Esophagus mucosa (tissue), 1 donor: ENCODE measurements at places on chromosomes 2 and 18.

- ATAC-seq: no peak
These were observed 56.0 kb downstream of the SERPINB7 start for GRCh38 chr18:63831080-63831788.

DNA sequence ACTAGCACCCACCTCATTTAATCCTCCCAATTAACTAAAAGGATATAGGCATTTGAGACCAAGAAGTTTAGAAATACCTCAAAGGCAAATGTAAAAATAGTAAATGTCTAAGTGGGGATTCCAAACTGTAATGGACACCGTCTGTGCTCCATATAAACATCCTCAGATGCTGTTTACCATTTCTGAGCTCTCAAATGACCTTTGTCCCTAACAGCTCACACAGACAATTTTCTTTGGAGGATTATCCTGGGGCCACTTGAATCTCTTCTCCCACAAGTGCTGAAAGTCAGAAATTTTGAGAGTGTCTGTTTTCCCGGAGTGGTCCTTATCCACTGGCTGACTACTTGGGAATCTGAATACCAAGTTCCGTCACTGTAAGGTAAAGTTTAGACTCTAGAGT lies 1418.9 kb downstream of the LRP1B start:
- no peak for ATAC-seq

DNA sequence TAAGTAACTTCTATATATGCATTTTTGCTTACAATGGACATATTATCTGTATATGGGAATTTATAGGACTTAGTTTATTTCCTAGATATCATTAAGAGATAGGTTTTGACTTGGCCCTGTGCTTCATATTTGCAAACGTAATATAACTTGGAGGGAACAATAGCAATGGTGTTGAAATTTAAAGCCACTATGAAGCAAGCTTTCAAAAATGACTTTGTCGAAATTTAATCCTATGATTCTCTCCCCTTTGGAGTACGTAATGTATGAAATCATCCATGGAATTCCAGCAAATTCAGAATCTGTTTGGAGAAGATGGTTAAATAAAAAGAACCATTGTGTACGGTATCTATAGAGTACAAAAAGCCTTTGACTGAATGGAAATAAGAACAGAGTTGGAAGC lies 486.3 kb downstream of the ARHGAP15 start:
- ATAC-seq: no peak

DNA sequence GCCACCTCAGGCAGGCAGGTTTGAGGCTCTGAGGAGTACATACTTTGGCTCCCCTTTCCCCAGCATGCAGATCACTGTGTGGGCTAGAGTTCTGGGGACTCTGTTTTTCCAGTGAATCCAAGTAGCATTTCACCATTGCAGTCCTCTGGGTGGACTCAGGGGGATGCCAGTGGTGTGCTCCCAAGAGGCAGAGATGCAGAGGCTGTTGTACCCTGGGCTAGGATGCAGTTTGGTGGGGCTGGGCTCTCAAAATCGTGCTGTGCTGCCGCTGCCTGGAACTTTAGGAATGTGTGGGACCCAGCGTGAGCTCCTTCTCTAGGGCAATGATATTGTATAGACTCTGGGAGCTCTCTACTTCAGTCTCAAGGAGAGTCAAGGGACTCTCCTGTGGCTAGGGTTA lies 104.9 kb downstream of the MYO3B start:
- ATAC-seq: no peak

DNA sequence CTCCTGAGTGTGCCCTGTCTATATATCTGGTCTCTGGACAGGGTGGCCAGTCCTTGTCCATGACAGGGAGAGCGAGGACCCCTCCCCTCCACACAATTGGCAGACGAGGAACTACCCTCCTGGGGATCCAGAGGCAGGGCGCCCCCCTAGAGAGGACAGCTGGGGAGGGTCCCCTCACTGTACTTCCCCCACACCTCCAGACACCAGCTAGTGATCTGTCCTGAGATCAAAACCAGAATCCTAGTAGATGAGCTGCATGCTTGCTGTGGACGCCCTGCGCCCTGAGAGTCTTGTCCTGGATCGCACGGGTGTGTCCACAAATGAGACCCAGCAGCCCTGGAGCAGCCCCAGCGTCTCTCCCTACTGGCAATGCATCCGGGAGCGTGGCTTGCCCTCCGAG lies 83.4 kb upstream of the PXDN start:
- no peak for ATAC-seq

DNA sequence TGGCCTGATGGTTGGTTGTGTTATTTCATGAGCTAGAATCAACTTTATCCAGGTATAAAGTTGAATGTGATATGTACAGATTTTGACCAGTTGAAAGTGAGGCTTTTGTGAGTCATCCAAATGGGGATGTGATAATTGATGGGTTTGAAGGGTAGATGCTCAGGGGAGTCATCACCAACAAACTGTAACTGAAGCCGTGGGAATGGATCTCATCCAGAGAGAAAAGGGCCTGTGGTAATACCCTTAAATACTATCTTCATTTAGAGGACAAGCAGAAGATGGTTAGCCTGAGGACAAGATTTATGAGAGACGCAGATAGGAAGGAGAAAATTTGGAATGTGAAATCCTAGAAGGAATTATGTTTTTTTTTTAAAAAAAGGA lies 90.5 kb upstream of the MYO3B start:
- no peak for ATAC-seq

DNA sequence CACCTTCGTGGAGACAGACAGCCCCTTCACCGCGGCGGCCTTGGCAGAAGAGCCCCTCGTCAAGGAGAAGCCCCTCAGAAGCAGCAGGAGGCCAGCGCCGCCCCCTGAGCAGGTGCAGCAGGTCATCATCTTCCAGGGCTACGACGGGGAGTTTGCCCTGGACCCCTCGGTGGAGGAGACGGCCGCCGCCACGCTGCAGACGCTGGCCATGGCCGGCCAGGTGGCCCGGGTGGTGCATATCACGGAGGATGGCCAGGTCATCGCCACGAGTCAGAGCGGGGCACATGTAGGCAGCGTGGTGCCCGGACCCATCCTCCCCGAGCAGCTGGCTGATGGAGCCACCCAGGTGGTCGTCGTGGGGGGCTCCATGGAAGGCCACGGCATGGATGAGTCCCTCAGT lies 145.7 kb downstream of the PTGR3 start:
- peak; percentile 14 for ATAC-seq

DNA sequence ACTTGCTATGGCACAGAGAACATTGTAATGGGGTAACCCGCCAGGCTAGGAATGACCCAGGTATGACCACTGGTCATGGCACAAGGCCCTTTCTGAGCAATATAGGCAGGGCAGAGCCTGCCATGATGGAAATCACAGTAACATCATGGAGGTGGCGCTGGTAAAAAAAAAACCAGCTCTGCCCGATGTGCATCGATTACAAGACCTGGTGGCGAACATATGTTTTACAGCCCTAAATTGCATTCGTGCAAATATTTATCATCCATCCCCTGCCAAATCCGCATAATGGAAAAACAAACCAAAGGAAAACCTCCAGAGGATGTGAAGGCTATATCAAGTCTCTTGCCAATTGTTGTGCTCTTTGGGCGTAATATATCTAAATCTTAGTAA lies 60.6 kb downstream of the SEMA4F start:
- ATAC-seq: no peak

- ATAC-seq: no peak
These were observed 213.1 kb downstream of the NYAP2 start for GRCh38 chr2:225612636-225613035.

DNA sequence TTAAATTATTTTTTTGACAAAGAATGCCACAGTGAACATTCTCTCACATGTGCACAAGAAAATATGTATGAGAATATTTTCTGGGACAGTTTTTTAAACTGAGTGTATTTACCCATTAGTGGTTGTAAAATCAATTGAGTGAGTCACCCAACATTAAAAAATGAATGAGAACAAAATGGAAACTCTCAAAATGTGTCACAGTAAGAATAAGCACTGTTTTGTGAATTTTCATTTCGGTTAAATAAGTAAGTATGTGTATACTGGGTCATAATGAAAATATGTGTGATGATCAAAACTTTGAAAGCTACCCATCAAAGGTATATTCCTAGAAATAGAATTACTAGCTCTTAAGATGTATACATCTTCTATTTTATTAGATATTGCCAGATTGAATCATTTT lies 11.6 kb downstream of the BABAM2 start:
- ATAC-seq: no peak

DNA sequence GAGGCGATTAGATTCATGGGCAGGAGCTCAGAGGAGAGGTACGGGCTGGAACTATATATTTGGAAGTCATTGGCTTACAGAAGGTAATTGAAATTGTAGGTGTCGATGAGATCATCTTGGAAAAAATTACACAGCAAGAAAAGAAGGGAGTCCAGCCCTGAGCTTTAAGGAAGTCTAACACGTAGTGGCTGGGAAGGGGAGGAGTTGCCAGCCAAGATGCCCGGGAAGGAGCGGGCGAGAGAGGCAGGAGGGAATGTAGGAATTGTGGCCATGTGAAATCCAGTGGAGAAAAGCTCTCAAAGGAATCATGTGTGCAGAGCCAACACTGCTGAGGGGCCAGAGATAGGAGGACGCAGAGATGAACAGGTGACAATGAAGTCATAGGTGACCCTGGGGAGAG lies 25.6 kb upstream of the SCYGR1 start:
- ATAC-seq: peak; percentile 7

DNA sequence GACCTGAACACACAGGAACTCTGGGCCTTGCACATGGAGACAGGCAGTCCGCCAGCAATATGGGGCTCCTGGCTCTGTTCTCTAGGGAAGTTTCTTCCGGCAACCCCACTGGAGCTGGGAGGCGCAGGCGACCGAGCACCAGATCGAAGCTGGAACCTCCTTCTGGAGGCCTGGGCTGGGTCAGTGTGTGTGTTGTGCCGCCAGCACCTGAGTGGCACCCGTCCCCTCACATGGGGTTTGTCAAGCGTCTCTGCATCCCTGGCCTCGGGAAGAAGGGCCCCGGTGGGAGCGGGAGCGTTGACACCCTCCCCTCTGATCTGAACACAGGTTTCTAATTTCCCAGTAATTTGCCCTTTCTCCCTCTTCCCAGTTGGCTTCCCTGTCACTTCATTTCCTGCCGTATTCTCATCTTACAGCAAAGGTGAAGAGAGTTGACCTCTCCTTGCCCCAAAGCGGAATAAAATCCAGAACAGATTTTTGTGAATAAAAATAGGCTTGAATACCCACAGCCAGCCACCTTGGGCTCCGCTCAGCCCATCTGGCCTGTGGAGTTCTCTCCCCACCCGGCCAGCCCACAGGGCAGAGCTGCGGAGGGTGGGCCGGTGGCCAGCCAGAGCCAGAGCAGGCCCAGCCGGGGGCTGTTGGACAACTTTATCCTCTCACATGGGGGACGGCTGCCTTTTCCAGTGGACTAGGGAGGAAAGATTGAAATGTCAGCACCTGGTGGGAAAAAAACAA lies 85.9 kb downstream of the APOB start:
- ATAC-seq: no peak
